ENCODE measurements at places on chromosomes 2 and 18.

GRCh38 chr18:29123706-29124530 is 947.0 kb upstream of the CDH2 start:
- DNase-seq, result no peak

DNA sequence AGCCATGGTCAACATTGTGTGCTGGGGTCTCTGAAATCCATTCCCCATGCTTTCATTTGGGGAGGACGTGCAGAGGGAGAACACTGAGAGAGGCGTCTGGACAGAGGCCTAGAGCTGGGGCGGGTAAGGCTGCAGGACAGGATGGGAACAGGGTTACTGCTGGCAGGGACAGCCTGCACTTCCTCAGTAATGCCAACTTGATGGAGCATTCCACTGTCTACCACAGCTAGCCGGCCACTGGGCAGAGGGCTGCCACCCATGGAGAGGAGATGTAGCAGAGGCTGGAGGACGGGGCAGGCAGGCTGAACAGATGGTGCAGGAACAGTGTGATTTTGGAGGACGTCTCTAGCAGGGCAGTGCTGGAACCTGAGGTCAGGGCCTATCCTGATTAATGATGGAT is 29.3 kb downstream of the MRPL33 start:
- no peak for DNase-seq

DNA sequence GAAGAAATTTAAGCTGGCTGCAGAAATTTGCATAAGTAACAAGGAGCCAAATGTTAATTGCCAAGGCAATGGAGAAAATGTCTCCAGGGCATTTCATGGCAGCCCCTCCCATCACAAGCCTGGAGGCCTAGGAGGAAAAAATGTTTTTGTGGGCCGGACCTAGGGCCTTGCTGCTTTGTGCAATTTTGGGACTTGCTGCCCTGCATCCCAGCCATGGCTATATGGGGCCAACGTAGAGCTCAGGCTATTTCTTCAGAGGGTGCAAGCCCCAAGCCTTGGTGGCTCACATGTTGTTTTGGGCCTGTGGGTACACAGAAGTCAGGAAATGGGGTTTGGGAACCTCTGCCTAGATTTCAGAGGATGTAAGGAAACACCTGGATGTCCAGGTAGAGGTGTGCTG is 57.7 kb downstream of the MOB4 start:
- DNase-seq, result no peak

DNA sequence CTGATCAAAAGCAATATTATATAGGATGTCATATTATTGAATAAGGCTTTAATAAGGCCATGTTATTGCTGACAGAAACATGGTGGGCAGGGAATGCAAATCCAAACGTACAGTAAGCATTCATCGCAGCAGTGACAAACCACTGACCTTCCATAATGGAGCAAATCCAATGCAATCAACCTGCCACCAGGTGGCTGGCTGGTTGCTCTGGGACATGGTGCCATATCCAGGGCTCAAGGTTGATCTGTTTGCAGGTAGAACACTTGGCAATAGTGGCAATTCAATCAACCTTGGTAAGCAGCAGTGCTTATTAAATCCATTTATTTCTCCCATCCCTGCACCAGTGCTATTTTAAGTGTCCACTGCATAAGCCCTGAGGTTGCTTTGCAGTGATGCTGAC is 75.4 kb downstream of the CERKL start:
- DNase-seq, result no peak

- DNase-seq, result no peak
These were observed 79.3 kb upstream of the LGALSL start for GRCh38 chr2:64374686-64375085.

GRCh38 chr18:80187956-80188642 is 59.2 kb downstream of the PARD6G start:
- DNase-seq, result no peak

- peak; percentile 22 for DNase-seq
These were observed 66.7 kb upstream of the HAAO start for GRCh38 chr2:42859006-42859552.

DNA sequence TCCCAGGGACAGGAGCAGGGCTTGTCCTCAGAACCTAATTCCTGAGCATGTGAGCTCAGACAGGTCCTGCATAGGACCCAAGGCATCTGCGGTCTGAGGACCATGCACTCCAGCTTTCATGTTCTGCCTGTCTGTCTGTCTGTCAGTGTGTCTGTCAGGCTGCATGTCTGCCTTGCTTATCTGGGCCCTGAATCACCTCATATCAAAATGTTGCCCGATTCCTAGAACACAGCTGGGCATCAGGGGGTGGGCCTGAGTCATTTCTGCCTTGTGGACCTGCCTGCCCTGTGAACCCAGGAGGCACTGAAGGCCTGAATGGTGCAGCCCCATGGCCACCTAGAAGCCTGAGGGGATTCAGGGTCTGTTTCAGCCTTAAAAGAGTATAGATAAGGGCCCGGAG is 22.1 kb downstream of the INHBB start:
- no peak for DNase-seq

GRCh38 chr2:156956161-156956560 is 301.3 kb upstream of the GALNT5 start:
- DNase-seq, result no peak

DNA sequence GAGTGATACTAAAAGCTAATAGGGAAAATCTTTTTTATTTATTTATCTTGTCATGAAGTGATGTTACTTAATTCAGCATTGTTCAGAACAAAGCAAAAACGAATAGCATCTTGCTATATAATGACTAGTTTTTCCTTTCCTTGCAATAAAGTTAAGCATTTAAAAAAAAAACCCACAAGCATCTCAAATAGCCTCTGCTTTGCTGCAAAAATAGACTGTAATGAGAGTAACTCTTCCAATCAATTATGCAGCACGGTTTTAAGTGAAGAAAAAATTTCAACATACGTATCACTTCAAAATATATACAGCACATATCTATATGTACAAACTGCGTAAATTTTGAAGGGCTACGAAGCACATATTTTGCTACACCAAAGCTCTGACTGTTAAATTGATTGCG is 153.3 kb upstream of the VRK2 start:
- DNase-seq, result no peak

DNA sequence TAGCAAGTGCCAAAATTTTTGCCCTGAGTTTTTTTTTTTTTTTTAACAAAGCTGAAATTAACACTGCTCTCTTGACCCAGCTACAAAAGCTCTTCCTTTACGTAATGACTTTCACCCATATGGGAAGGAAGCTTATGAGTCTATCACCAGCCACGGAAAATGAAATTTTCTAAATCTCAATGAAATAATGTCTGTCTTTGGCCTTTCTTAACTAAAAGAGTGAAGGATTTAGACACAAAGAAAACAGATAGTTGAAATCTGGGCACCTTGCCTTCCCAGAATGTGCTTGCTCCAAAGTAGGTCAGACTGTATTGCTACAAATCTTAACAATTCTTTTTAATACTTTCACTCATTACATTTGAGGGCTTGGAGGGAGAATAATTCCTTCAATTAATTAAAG is 180.8 kb upstream of the MGAT5 start:
- no peak for DNase-seq

- DNase-seq, result no peak
These were observed 221.0 kb downstream of the MTX2 start for GRCh38 chr2:176490061-176490861.

- DNase-seq, result peak; percentile 68
These were observed 52.7 kb downstream of the MAP2 start for GRCh38 chr2:209476367-209477208.

GRCh38 chr2:211404098-211404497 is 847.7 kb downstream of the CPS1 start:
- DNase-seq, result no peak

DNA sequence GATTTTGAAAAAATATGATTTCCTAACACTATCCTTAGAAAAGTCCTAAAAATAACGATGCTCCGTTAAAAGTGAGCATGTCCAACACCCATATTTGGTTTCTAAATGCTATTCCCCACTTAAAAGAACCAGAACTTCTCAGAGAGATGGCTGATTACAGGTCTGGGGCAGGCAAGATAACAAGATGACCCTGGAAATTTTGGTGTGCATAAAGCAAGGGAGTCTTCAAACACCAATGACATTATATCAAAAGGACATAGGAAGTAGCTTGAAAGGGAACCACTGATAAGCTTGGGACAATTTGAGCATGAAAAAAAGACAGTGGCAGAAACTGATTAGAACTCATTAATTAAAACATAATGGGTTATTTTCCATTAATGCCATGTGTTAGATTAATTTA is 17.9 kb downstream of the STK17B start:
- DNase-seq, result no peak

GRCh38 chr2:229477269-229477755 is 206.2 kb upstream of the PID1 start:
- DNase-seq, result no peak

DNA sequence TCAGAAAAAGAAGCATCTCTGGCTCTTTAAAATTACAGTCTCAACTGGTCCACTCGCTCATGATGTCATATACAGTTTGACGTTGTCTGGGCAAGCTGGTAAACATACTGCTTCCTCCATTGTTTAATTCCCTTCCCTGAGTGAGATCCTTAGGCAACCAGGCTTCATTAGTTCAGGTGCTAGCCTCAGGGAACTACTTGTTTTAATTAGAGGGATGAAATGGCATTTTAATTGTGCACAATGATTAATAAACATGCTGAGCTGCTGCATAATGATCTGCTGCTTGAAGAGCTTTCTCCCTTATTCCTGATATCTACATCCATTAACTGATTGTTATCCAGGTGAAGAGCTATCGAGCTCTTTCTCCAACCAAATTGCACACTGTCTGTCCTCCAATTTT is 195.6 kb upstream of the ETAA1 start:
- no peak for DNase-seq

DNA sequence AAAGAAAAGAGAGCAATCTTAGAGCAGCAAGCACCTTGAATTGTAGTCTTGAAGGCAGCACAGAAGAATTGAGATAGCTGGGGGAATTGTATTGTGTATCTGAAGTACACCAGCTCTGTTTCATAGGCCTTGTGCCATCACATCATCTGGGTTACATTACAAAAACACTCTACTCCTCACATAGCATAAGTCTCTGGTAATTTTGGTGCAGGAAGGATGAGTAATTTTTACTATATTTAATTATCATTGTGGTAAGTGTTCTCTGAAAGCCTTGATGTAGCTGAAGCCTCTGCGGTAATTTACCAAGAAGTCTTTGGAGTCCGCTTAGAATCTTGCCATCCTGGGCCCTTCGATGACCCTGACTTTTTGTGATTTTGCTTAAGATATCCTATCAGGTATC is 291.1 kb downstream of the ARHGAP15 start:
- DNase-seq, result no peak

DNA sequence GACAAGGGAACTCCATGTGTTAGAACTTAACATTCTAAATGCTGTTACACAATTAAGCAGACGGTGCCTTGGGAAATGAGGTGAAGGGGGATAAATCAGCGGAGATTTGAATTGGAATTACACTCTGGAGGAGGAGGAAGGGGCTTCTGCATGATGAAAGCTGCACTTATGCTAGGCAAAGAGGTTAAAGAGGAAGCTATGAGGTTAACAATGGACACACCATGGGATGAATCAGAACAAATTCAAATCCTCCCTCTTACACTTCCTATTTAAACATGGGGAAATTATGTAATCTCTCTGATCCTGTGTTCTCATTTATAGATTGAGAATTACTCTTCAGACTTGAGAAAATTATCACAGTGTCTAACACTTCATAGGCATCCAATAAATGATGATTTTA is 121.5 kb upstream of the SIX2 start:
- DNase-seq, result no peak

GRCh38 chr18:74947875-74948274 is 261.1 kb downstream of the PTGR3 start:
- no peak for DNase-seq

- DNase-seq, result no peak
These were observed 148.8 kb downstream of the EPHA4 start for GRCh38 chr2:221423210-221423804.

GRCh38 chr2:218745160-218745558 is 34.5 kb downstream of the TTLL4 start:
- no peak for DNase-seq

DNA sequence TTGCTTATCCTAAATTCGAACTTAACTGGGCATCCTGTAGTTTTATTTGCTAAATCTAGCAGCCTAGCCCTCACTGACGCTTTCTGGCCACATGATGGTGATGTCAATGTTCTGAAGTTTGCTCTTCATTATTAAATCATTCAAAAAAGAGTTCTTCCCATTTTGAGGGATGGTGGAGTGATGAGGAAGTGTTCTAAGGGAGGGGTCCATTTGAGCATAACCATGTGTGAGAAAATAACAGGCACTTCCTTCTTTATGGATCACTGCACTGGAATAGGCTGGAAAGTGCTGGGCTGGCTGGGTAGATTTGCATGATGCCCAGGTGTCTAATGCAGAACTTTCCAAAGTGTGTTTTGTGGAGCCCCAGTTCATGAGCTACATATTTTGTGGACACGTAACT is 74.2 kb downstream of the TNFRSF11A start:
- no peak for DNase-seq

GRCh38 chr2:227186751-227187150 is 22.3 kb downstream of the COL4A3 start:
- no peak for DNase-seq

- no peak for DNase-seq
These were observed 998.0 kb upstream of the CDH2 start for GRCh38 chr18:29174891-29175290.

DNA sequence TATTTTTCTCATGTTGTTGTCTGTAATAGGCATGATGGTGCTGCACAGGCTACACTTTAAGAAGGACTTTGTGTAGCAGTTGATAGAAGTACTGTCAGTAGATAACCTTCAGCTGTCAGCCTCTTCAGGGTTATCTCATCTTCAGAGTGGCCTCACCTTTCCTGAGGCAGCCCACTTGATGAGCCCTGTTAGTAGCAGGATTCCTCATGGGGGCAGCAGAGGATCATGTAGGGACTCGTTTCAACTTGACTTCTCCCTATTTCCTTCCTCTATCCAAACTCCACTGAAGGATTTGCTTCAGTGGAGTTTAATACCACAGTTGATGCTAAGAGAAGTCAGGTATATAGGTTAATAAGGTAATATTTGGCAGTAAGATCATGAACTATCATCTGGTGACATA is 530.3 kb upstream of the FSIP2 start:
- DNase-seq, result no peak

DNA sequence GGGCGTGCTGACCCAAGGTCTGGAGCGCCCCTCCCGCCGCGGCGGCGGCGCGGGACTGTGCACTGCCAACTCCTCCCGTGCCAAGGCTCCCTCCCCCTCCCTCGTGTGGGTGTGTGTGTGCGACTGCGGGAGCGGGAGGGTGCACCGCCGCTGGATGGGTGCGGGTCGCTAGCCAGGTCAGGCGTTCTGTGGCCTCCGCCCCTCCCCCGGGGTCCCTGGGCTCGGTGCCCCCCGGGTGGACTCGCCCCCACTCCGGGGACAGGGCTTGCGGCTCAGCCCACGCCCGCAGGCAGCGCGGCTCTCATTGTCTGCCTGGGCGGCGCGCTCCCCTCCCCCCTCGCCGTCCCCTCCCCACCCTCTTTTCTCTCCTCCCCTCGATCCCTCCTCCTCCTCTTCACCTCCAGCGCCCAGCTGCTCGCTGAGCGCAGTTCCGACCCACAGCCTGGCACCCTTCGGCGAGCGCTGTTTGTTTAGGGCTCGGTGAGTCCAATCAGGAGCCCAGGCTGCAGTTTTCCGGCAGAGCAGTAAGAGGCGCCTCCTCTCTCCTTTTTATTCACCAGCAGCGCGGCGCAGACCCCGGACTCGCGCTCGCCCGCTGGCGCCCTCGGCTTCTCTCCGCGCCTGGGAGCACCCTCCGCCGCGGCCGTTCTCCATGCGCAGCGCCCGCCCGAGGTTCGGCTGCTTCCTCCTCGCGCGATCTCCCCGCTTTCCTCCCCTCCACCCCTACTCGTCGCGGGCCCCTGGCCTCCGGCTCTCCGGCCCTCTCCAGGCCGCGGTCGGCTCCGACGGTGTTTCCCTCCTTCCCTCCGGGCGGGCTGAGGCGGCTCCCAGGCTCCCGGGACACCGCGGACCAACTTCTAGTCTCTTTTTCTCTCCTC is at the start of gene GATA6:
GATA6 (plus strand) TSS at position 579 of the 878 bp plus-strand sequence. CDS start 1,556 bp downstream, outside the sequence.
- no peak for DNase-seq

GRCh38 chr2:112482309-112483041 is 519 bp downstream of the TTL start:
- DNase-seq, result no peak
